ENCODE measurements at places on chromosomes 2 and 18. TPM values are rescaled to one million over a fixed set of nuclear protein-coding genes. Genes with fewer than 3 reads are reported as not detected.

BCL2 gene
- 17.9 TPM for total RNA-seq

KIAA2012 gene
- total RNA-seq, result 0.76 TPM

DNA sequence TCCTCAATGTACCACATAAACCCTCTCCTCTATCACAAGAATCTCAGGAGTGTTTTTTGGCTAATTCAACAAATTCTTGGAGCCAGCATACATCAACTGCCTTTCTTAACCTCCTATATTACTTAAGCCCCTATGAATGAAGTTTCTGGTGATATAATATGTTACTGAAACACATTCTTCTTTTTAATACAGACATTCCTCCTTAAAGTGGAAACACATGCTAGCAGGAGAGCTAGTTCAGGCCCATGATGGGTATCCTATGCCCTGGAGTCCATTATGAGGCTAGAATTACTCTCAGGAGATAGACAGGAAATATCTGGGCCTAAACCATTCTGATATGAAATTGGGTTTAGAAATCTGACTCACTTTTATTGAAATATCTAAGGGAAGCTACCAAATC is 26.6 kb upstream of the RMDN2 start:
- no peaks in the 10 kb centered on the region for H3K27me3 ChIP-seq
- H3K4me3 ChIP-seq, result no peak overlapping the region
- H3K27ac ChIP-seq, result no peak overlapping the region

DNA sequence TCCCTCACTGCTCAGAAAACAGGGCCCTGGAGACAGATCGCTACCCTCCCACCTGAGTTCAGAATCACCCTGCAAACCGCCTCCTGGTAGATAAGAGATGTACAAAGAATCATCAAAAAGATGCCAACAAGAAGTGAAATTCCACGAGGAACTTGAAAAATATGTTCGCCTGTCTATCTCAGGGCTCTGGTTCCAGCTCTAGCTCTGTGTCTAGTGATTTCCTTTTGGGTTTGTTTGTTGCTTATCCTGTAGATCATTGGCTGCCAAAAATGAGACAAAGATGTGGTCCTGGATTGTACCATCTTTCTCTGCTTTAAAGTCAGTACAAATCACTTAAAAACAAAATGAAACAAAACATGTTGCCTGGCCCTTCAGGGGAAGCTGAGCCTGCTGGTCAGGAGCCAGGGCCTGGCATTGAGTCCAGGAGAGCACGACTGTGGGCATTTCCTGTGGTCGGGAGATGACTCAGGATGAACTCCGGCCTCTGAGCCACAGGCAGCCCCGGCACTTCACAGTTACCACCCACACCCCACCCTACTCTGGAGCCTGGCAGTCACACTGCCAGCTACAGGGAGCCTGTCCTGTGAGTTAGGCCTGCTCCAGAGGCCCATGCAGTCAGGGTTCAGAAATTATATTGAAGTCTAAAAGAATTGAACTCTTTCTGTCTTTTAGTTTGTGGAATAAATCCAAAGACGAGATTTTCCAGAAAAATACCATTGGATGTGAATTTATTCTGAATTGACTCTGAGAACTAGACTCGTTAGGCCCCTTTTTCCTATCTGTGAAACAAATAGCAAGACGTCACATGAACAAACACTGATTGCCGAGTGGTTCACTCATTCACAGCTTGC is 8.0 kb upstream of the ITGB6 start:
- H3K27ac ChIP-seq, result peak overlapping the region; percentile 73
- no peak overlapping the region for H3K4me3 ChIP-seq
- DNase-seq, result peak; percentile 57

DNA sequence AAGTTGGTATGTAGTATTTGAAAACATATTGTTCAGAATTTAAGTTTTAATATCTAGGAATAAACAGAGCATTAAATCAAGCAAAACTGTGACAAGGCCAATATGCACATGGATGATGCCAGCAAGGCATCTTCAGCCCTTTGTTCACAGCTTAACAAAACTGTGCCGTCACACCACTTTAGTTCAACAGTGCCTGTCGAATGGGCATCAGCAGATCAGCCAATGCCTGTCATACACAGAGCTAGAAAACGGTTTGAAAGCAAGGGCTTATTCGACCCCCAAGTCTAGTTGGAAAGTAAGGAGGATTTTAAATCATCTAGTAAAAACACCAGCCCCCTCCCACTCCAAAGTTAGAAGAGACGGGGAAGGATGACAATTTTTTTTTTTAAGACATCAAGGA is 16.7 kb downstream of the ZEB2 start:
- no peak overlapping the region for H3K4me3 ChIP-seq
- peaks cover 7% of the 10 kb centered on the region for H3K4me1 ChIP-seq
- H3K27ac ChIP-seq, result peak overlapping the region; percentile 45
- H3K36me3 ChIP-seq, result no peaks in the 10 kb centered on the region
- no peaks in the 10 kb centered on the region for H3K27me3 ChIP-seq

DNA sequence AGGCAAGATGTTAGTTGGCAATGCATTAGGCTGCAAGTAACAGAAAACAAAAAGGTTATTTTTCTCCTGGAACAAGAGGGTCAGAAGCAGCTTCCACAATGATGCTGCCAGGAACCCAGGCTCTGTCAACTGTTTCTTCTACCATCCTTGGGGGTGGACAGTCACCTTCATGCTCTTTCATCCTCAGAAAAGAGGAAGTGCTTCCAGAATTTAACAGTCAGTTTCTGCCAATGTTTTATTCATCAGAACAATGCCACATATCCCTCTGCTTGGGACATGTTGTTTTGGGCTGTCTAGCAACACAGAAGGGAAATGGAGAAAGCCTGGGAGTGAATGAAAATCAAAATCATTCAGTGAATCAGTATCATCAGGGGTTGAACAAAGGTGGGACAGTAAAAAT is 7.1 kb downstream of the TMEM182 start:
- no peak overlapping the region for H3K4me3 ChIP-seq
- H3K27ac ChIP-seq, result no peak overlapping the region
- H3K27me3 ChIP-seq, result no peaks in the 10 kb centered on the region

- H3K4me3 ChIP-seq, result no peak overlapping the region
- no peaks in the 10 kb centered on the region for H3K4me1 ChIP-seq
- H3K27ac ChIP-seq, result no peak overlapping the region
- no peaks in the 10 kb centered on the region for H3K36me3 ChIP-seq
- peak; percentile 36 for DNase-seq
These were observed 1.3 kb upstream of the DPYSL5 start for GRCh38 chr2:26846334-26847306.

DNA sequence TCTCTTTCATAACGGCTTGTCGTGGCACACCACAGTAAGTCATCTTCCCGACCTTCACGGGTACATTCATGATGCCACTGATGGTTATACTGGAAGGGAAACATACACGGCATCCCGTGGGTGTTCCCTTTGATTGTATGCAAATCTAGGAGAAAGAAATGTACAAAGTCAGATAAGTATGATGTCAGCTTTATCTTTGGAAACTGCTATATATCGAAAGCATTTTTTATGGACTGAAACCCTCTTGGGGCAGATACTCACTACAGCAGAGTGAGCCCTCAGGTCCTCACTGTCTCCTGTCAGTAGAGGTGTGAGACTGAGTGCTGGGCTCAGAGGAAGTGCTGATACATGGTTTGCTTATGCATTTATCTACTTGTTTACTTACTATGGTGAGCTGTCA is 20.4 kb downstream of the PLA2R1 start:
- no peak for DNase-seq
- peaks cover 3% of the 10 kb centered on the region for H3K4me1 ChIP-seq
- H3K36me3 ChIP-seq, result no peaks in the 10 kb centered on the region
- no peaks in the 10 kb centered on the region for H3K27me3 ChIP-seq
- H3K27ac ChIP-seq, result no peak overlapping the region
- H3K4me3 ChIP-seq, result no peak overlapping the region
